ENCODE measurements at places on chromosomes 12 and 14.

GRCh38 chr12:121713257-121713777, 765 bp downstream of the TMEM120B start:
- no peak for DNase-seq

GRCh38 chr12:88884600-88884999, 304.3 kb upstream of the KITLG start:
- DNase-seq: no peak

- no peak for DNase-seq
Measured at GRCh38 chr12:74608231-74608775, 70.7 kb downstream of the ATXN7L3B start.

GRCh38 chr14:101834397-101834796, 72.9 kb downstream of the PPP2R5C start:
- DNase-seq: no peak

DNA sequence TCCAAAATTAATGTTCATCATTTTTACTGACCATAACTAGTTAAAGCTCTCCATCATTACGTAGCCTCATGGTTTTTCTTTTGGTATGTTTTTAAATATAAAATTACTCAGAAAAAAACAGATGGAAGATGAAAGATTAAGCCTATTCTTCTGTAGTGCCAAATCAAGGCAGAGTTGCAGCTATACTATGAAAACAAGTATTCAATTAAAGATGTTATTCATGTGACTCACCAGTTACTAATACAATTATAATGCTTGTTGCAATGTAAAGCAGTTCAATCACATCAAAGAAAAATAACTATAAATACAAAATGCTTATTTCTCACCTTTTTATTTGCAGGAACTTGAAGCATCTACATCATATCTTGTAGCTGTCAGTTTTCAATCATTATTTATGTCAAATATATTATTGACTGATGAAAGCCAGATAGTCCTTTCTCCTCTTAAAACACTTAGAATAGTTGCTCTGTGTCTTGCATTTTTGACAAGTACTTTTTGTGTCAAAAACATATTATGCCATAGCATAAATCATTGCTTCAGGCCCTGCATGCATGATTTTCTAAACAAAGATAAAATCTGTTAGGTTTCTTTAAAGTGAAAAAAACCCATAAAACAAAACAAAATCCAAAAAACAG, 36.0 kb upstream of the TRHDE start:
- no peak for DNase-seq

DNA sequence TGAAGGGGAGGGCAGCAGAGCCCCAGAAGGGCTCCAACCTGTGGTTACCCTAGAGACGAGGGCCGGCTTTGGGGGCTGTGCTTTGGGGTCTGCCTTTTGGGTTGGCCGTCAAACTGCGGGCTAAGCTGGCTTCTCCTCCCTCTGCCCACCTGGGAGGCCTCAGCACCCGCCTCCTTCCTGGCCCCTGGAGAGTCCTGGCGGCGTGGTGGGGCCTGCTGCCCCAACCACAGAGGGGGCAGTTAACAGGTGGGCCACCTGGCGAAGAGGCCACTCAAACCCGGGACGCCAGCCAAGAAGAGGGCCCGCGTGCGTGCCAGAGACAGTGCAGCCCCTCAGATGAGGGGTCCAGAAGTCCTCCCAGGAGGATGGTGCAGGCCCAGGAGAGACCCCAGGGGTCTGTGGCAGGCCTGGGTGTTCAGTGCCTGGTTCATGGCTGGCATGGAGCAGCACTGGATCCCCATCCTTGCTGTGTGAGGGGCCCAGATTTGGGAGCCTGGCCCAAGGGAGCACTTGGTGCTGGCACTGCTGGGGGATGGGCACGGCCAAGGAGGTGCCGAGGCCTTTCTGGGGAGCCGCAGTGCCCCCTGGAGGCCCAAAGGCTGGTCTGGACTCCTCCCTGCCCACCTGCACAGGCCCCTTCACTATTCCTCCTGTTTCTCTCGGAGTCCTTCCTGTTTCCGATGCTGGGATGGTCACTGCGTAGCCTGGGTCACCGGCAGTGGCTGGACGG, 48.8 kb downstream of the LRCOL1 start:
- peak; percentile 49 for DNase-seq

Measured in activated CD4-positive, alpha-beta T cell treated with anti-CD3 and anti-CD28 coated beads for 48 hours (primary cell).